COR-L47 (cell line): ENCODE measurements at places on chromosomes 3 and 15.

DNA sequence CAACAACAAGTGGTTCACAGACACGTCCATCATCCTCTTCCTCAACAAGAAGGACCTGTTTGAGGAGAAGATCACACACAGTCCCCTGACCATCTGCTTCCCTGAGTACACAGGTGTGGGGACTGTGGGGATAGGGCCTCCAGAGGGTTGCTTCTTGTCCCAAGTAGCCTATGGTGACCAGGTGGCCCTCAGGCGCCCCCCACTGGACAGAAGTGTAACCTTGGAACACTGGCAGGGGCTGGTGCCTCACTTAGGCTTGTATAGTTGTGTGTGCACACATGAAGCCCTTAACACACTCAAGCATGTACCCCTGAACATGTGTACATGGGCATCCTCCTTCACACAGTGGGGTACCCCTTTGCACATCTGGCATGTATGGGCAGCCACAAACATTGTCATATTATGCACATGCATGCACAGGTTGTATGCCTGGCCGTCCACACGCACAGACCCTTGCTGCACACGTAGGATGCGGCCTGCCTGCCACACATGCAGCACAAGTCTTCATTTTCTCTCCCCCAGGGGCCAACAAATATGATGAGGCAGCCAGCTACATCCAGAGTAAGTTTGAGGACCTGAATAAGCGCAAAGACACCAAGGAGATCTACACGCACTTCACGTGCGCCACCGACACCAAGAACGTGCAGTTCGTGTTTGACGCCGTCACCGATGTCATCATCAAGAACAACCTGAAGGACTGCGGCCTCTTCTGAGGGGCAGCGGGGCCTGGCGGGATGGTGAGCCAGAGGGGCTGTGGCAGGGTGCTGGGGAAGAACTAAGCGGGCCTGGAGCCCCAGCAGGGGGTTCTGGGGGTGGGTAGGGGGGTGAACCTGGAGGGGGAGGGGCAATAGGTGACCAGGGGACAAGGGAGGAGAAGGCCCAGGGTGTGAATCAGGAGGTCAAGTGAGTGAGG lies 11.7 kb upstream of the SEMA3B start:
- peak; percentile 39 for DNase-seq

DNA sequence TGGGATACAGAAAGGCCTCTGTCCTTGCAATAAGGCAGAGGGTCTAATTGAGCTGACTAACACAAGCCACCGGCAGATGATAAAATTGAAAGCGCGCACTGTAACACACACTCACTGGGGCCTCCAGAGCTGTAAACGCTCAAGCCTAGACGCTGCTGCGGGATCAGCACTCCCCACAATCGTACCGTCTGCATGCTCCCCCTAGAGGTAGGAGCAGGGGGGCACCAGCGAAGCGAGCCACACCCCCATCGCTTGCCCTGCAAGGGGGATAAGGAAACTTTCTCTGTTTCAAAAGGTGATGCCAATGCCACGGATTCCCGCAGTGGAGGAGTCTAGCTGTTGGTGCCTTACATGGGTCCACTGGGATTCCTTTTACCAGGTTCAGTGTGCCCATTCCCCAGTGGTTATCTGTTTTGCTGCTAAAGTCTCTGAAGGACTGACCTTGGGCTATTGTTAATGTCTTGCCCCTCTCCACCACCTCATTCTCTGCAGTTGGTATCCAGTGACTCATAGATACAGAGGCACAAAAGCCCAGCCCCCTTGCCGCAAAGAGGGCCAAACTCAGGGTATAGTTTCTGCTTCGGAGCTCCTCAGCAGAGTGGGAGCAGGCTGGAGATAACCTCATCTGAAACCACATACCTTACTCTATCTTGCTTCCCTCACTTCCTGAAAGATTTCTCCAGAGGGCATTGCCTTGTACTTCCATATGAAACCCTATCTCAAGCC lies 139.3 kb upstream of the KBTBD8 start:
- no peak for DNase-seq

- DNase-seq = no peak
Observed at GRCh38 chr3:132654190-132654589, 5.4 kb downstream of the ACAD11 start.

DNA sequence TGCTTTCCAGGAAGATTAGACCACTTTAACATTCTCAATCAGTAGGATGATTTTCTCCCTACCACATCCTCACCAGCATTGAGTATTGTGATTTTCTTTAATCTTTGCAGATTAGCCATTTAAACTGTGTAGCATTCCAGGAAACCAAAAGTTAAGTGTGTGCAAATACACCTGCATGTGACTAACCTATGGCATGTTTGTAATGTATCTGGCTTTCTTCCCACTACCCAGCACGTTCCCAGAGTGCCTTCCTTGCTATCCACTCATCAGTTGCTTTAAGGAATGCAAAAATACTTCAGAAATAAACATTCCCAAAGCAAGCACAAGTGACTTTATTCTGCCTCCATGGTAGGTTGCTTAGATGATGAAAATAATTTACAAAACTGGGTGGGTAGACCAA lies 74.2 kb downstream of the ATG7 start:
- DNase-seq = no peak

DNA sequence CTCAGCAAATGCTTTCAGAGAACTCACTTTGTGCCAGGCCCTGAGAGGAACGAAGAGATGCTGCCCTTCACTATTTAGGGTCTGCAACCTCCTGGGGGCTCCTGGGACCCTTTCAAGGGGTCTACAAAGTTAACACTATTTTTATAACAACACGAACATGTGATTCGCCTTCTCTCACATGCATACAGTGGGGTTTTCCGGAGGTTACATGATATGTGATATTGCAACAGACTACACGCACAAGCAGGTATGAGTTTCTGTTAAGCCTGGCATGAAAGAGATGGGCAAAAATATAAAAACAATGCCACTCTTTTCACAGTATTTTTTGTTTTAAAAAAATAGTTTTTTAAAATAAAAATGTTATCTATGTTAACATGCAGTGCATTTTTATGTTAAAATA lies 10.3 kb downstream of the STARD5 start:
- DNase-seq = no peak

GRCh38 chr15:56837273-56837672 lies 81.2 kb upstream of the TCF12 start:
- no peak for DNase-seq

DNA sequence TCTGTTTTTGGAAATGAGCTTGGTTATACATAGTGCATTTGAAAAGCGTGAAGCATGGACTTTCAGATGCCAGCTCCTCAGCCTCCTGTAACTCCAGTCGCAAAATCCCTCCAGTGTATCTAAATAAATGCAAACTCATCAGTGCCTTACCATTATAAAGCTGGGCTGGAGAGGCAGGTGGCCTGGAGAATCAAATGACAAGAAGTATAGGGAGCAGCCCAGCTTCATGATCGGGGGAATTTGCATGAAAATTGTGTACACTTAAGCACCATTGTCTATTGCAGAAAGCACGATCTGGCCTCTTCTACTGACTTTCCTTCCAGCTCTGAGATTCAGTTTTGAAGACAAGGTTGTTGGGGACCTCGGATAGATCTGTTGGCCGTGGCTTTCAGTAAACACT lies 71.7 kb downstream of the IGF1R start:
- DNase-seq = no peak

DNA sequence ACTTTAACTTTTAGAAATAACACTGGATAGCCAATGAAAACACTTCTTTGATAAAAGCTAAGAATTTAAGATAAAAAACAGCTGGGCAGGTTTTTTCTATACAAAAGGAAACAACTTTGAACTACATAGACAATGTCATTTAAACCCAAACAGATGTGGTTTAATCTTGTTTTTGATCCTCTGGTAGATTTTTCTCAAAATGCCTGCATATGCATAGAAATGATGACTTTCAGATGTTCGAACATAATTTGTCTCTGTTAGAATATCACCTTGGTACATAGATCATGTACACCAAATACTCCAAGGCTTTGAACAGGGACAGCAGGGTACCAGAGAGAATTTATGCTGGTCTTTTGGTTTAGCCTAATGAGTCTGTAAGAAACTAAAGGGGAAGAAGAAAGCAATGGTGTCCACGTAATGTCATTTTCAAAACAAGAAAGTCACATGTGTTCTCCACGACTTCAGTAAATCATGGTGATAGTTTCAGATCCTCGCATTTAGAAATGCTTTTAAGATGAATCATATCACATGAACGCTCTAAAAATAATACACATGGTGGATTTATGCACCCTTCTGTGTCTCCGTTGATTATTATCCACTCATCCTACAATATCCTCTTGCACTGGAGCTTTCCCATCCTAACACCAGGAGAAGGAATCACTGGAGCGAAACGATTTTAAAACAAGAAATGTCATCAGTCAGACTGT lies 160.1 kb upstream of the PDZRN3 start:
- no peak for DNase-seq

- no peak for DNase-seq
Observed at GRCh38 chr3:127822041-127822681, at the start of gene MGLL. MGLL (minus strand) TSS chr3:127822515; CDS start chr3:127822318, 197 bp downstream.

DNA sequence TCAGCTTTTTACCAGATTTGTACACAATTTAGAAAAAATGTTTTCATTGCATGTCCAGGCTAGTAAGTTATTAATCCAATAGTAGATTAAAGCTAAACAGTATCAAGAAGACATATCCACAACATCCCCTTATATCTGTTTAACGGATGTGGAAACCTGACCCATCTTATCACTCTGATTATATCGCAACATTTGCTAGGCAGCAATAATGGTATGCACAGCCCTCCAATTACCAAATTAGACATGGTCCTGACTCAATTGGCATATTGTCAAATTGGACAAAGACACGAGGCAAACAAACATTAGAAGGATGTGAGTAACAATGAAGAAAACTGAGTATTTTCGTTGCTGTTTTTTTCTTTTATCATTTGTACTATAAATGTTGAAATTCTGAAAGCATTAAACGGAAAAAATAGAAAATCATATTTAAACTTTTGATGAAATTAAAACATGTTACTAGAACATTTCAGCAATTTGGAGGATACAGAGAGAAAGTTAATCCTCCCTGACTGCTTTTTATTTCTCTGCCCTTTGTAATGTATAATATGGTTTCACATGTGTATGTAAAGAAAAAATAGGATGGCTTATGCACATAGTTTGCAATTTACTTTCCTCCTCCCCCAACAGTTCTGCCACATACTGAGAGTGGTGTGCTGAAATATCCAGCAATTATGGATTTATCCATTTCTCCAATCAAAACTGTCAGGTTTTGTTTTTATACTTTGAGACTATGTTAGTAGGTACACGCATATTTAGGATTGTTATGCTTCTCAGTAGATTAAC lies 633.7 kb downstream of the ZIC1 start:
- peak; percentile 66 for DNase-seq

DNA sequence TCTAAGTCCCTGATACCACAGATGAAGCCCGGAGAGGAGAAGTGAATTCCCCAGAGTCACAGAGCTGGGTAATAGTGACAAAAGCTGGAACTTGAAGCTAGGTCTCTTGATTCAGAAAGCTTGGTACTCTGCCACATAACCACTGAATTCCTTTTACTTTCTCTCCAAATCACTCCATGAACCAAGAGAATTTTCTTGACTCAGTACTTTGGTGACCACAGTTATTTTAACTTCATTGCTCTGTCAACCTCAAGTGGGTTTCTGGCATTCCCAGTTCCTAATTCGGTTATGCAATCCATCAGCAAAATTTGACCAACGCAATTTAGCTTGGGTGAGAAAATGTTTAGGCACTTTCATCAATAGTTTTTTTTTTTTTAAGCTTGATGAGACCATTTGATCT lies 61.0 kb upstream of the PPARG start:
- DNase-seq = no peak

GRCh38 chr3:197027151-197027895 lies 2.3 kb downstream of the MELTF start:
- DNase-seq = no peak

GRCh38 chr15:61421938-61422337 lies 192.8 kb upstream of the RORA start:
- DNase-seq = no peak

DNA sequence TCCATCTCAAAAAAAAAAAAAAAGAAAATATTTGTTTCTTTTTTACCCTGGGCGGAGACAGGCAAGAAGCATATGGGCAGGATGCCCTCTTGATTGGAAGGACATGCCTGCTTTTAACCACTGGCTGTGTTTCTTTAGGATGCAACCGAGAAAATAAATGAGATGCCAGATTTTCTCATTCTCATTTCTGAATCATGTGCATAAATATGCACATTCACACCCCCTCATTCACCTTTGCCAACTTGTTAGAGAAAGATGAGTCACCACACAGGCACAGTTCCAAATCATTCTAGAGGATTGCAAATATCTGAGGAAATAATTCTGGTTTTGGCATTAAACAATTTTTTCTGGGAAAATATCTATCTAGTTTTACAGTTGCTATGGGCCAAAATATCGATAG lies 3.3 kb downstream of the LIPH start:
- DNase-seq = peak; percentile 14

DNA sequence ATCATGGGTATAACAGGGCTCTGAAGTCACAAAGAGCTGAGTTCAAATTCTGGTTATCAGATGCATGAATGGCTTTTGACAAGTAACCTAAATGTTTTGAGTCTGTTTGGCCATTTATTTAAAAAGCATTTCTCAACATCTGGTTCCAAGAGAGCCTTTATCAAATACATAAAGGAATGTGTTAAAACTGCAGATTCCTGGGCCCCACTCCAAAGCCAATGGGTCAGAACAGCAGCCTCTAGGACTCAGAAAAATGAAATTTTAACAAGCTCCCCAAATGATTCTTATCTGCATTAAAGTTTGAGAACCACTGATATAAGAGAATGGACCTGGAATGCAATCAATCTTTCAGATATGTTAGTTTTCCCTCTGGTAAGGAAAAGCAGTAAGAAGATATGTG lies 3.4 kb downstream of the B4GALT4 start:
- DNase-seq = no peak

GRCh38 chr3:87236093-87236492 lies 9.0 kb downstream of the CHMP2B start:
- no peak for DNase-seq
